ENCODE measurements at places on chromosomes 4 and X. TPM values are rescaled to one million over a fixed set of nuclear protein-coding genes. Genes with fewer than 3 reads are reported as not detected.

DNA sequence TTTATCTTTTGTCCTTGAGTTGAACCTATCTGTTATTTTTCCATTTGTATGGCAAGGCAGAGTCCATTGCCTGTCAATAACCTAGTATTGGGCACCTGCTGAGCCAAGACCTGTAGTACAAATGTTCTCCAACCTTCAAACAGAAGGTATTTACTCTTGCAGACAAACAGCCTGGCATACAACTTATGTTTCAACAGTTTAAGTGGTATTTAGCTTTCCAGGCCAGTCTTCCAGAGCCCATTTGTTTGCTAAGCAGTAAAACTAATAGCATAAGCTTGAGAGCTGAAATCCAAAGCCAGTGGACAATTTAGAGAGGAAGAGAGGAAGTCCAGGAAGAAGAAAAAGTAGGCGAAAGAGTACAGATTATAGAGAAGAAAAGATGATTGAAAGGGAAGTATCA lies 979.3 kb downstream of the GLUD2 start:
- no peaks in the 10 kb centered on the region for H3K27me3 ChIP-seq
- H3K27ac ChIP-seq: no peak overlapping the region
- H3K36me3 ChIP-seq: no peaks in the 10 kb centered on the region
- no peak for DNase-seq
- no peak overlapping the region for H3K4me3 ChIP-seq

DNA sequence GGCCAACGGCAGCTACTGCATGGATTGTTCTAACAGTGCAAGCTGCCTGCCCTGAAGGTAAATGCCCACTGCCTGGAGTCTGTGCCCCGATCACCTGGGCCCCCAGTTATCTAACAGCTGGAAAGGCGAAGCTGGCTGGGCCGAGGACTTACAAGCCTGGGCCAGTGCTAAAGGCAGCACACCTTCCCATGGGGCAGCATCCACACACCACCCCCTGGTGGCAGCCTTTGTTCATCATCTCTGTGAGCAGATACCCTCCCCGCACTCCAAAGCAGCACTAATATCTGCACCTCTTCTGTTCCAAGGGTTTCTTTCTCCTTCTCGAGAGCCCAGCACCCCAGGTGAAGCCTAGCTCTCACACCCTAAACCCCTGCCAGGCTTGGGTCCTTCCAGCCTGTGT lies 7.6 kb downstream of the SLC2A9 start:
- no peaks in the 10 kb centered on the region for H3K27me3 ChIP-seq
- H3K27ac ChIP-seq: no peak overlapping the region
- peaks cover 5% of the 10 kb centered on the region for H3K4me1 ChIP-seq
- no peak overlapping the region for H3K4me3 ChIP-seq
- DNase-seq: peak; percentile 12

- H3K4me1 ChIP-seq: no peaks in the 10 kb centered on the region
- H3K36me3 ChIP-seq: no peaks in the 10 kb centered on the region
- no peaks in the 10 kb centered on the region for H3K27me3 ChIP-seq
- H3K4me3 ChIP-seq: no peak overlapping the region
- H3K27ac ChIP-seq: no peak overlapping the region
These were observed 252.6 kb downstream of the ANTXR2 start for GRCh38 chr4:79820427-79820826.

- H3K27me3 ChIP-seq: no peaks in the 10 kb centered on the region
- DNase-seq: no peak
- no peak overlapping the region for H3K27ac ChIP-seq
- no peaks in the 10 kb centered on the region for H3K36me3 ChIP-seq
- no peak overlapping the region for H3K4me3 ChIP-seq
- H3K4me1 ChIP-seq: no peaks in the 10 kb centered on the region
These were observed 174.5 kb upstream of the MXRA5 start for GRCh38 chrX:3520982-3521381.

GRCh38 chr4:28479666-28480065 lies 1619.0 kb downstream of the STIM2 start:
- DNase-seq: no peak
- H3K4me3 ChIP-seq: no peak overlapping the region
- H3K4me1 ChIP-seq: no peaks in the 10 kb centered on the region

DNA sequence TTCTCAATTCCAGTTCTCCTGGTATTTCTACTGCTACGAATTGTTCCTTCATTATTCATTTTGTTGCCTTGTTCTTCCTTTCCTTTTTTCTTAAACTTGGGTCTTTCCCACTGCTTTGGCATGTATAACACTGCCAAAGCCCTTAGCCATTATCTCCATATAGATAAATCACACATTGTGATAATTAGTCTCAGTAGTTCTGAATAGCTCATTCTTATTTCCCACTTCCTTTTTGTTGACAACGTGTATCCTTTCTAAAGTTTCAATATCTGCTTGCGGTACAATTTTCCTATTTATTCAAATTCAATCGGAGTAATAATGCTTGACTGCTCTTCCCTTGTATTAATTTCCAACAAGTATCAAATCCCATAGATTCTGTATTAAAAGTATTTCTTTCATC lies 14.5 kb upstream of the CAMK2D start:
- H3K27ac ChIP-seq: no peak overlapping the region
- no peaks in the 10 kb centered on the region for H3K36me3 ChIP-seq
- no peak overlapping the region for H3K4me3 ChIP-seq
- H3K4me1 ChIP-seq: no peaks in the 10 kb centered on the region
- no peak for DNase-seq

- DNase-seq: no peak
- H3K4me1 ChIP-seq: no peaks in the 10 kb centered on the region
- H3K27ac ChIP-seq: no peak overlapping the region
- H3K27me3 ChIP-seq: no peaks in the 10 kb centered on the region
- H3K4me3 ChIP-seq: no peak overlapping the region
- H3K36me3 ChIP-seq: no peaks in the 10 kb centered on the region
These were observed 269.9 kb downstream of the OPHN1 start for GRCh38 chrX:68163441-68163840.

GRCh38 chr4:99382745-99383360 lies 30.3 kb upstream of the ADH1C start:
- no peak overlapping the region for H3K4me3 ChIP-seq
- DNase-seq: no peak
- no peaks in the 10 kb centered on the region for H3K27me3 ChIP-seq
- no peaks in the 10 kb centered on the region for H3K4me1 ChIP-seq
- H3K36me3 ChIP-seq: no peaks in the 10 kb centered on the region

GRCh38 chr4:1500966-1501753 lies 94.9 kb upstream of the NKX1-1 start:
- no peaks in the 10 kb centered on the region for H3K4me1 ChIP-seq
- H3K27me3 ChIP-seq: no peaks in the 10 kb centered on the region
- H3K4me3 ChIP-seq: no peak overlapping the region
- H3K36me3 ChIP-seq: no peaks in the 10 kb centered on the region
- H3K27ac ChIP-seq: no peak overlapping the region
- DNase-seq: no peak

TRPC3 gene
- total RNA-seq: 0.25 TPM

TMEM150C gene
- 0.35 TPM for total RNA-seq

Data from T-cell (primary cell).